ENCODE measurements at places on chromosomes 13 and 19. TPM values are rescaled to one million over a fixed set of nuclear protein-coding genes. Genes with fewer than 3 reads are reported as not detected.

DNA sequence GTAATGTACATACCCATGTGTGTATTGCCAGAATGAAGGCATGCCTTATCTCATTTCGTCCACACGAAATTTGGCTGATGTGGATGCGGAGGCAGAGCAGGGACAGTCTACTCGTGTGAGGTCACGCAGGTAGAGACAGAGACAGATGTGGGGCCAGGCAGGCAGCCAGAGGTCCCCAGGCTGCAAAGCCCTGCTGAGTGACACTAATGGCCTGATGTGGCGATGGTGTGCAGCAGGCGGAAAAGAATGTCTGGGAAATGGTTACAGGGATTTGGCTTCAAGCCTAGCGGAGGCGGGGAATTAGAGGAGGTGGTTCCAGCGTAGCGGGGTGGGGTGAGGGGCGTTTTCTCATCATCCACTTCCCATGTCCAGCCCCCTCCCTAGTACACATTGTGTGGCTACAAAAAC, 4.2 kb upstream of the IZUMO2 start:
- H3K27me3 ChIP-seq = peaks cover 4% of the 10 kb centered on the region
- no peak overlapping the region for H3K27ac ChIP-seq
- H3K4me3 ChIP-seq = no peak overlapping the region
- no peaks in the 10 kb centered on the region for H3K4me1 ChIP-seq
- H3K36me3 ChIP-seq = no peaks in the 10 kb centered on the region
- no peak for DNase-seq

- DNase-seq = no peak
- no peaks in the 10 kb centered on the region for H3K4me1 ChIP-seq
- peaks cover 2% of the 10 kb centered on the region for H3K27me3 ChIP-seq
- no peaks in the 10 kb centered on the region for H3K36me3 ChIP-seq
- H3K27ac ChIP-seq = no peak overlapping the region
Observed at GRCh38 chr19:31319465-31319864, 29.8 kb downstream of the TSHZ3 start.

DNA sequence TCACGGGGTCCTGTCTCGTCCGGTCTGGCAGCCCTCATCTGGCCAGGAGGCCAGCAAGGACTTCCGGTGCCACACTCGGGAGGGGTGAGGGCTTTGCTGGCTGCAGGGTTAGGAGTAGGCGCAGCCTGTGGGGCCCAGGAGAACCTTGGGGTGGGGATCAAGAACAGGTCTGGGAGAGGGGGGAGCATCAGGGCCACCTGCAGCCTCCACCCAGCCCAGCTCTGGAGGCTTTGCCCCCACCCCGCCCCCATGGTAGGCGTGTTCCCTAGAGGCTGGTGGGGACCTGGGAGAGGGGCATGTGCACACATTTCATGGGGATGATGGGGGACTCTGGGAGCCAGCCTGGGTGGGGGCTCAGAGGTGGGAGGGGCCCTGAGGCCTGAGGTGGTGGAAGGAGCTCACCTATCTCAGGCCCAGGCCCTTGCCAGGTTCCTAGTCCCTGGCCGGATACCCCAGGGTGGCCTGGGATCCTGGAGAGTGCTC, 23.3 kb downstream of the WTIP start:
- H3K4me1 ChIP-seq = peaks cover 9% of the 10 kb centered on the region
- H3K36me3 ChIP-seq = no peaks in the 10 kb centered on the region
- DNase-seq = peak; percentile 9
- no peak overlapping the region for H3K4me3 ChIP-seq
- H3K27me3 ChIP-seq = peaks cover 9% of the 10 kb centered on the region

DNA sequence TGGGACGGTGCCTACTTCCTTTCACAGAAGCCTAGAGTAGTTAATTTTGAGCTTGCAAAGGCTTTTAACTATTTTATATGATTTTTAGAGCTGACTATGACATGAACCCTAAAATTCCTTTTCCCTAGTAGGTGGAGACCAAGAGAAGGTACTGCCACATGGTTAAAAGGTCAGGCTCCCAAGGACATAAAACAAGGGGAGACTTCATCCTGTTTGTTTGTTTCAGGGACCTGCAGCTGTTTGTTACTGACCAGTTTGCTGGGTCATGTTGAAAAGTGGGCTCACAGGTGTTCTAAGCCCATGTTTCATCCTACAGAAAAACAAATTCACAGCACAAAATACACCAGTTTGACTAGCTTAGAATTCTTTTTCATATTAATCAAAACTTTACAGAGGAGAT, 3.9 kb upstream of the ZNF460 start:
- no peak for DNase-seq
- H3K4me3 ChIP-seq = no peak overlapping the region
- H3K36me3 ChIP-seq = peaks cover 37% of the 10 kb centered on the region
- peaks cover 5% of the 10 kb centered on the region for H3K4me1 ChIP-seq
- no peaks in the 10 kb centered on the region for H3K27me3 ChIP-seq
- no peak overlapping the region for H3K27ac ChIP-seq

- no peaks in the 10 kb centered on the region for H3K27me3 ChIP-seq
- DNase-seq = no peak
- H3K36me3 ChIP-seq = no peaks in the 10 kb centered on the region
Observed at GRCh38 chr19:41540041-41540695, 35.8 kb upstream of the CEACAM21 start.

- H3K27me3 ChIP-seq = no peaks in the 10 kb centered on the region
- H3K4me3 ChIP-seq = no peak overlapping the region
- no peaks in the 10 kb centered on the region for H3K4me1 ChIP-seq
- H3K36me3 ChIP-seq = no peaks in the 10 kb centered on the region
- DNase-seq = no peak
- no peak overlapping the region for H3K27ac ChIP-seq
Observed at GRCh38 chr19:31723101-31723500, 373.9 kb upstream of the TSHZ3 start.

- H3K27me3 ChIP-seq = peaks cover 6% of the 10 kb centered on the region
- H3K4me3 ChIP-seq = no peak overlapping the region
- no peaks in the 10 kb centered on the region for H3K36me3 ChIP-seq
Observed at GRCh38 chr19:17532116-17532515, 20.7 kb downstream of the PGLS start.

Gene CGB5
- total RNA-seq = not detected
